Natural killer cell treated with Interleukin-12 subunit alpha and Interleukin-12 subunit beta and Interleukin-15 and Interleukin-18, amount 100 ng/mL, for 72 hours (primary cell): ENCODE measurements at places on chromosomes 5 and 9. TPM values are rescaled to one million over a fixed set of nuclear protein-coding genes. Genes with fewer than 3 reads are reported as not detected.

The NR2F1 gene
- not detected for total RNA-seq

DNA sequence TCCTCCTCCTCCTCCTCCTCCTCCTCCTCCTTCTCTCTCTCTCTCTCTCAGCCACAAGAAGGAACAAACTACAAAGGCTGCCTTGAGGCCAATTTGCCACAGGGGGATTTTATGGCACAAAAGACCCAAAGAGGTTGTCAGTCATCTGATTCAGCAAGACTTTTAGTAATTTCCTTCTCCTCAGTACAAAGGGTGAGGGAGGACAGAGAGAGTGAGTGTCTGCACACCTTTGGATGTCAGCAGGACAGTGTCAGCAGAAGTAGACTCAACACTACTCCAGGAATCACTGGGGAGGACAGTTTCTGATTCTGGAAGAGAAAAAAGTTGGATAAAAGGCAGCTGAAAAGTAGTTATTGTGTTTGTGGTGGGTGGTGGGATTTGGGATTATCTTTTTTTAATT, 13.6 kb downstream of the TIMD4 start:
- H3K36me3 ChIP-seq, result peaks cover 15% of the 10 kb centered on the region
- H3K27ac ChIP-seq, result no peak overlapping the region
- peaks cover 12% of the 10 kb centered on the region for H3K4me1 ChIP-seq
- H3K27me3 ChIP-seq, result no peaks in the 10 kb centered on the region

The GABBR2 gene
- total RNA-seq, result not detected

The HARS2 gene
- total RNA-seq, result 28.2 TPM

DNA sequence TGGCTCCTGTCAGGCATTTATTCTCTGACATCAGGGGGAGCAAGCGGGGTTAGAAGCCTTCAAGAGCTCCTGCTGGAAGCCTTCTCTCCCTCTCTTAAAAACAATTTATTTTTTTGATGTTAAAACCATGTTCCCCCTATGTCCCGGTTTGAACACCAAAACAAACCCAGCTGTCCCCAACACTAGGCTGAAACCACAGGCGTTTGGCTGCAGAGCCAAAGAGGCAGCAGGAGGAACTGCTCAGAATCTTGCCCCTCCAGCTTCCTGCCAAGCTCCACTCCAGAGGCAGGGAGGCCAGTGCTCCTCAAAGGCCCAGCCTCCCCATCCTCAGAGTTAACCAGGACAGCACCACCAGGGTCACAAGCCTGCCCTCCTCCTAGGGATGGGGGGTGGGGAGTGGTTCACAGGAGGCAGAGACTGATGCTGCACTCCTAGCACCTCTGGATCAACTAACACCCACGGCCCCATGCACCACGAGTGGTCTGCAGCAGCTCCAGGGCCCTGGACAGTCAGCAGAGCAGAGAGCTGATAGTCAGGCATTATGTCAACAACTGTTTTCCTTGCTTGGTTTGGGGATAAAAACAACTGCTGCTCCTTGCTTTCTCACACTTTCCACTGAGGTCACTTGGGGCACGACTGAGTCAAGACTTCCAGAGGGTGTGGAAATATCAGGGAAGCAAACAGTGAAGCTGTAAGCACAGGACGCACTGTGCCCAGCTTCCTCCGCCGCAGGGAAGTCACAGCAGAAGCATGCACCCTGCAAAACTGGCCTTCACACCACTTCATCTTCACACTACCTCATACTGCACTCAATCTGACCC, 96.5 kb upstream of the ADRA1B start:
- peaks cover 35% of the 10 kb centered on the region for H3K27me3 ChIP-seq
- no peak overlapping the region for H3K4me3 ChIP-seq
- H3K4me1 ChIP-seq, result no peaks in the 10 kb centered on the region

The TRUB2 gene
- 38.0 TPM for total RNA-seq

GRCh38 chr5:80656425-80656824, 1.6 kb upstream of the DHFR start:
- H3K27me3 ChIP-seq, result no peaks in the 10 kb centered on the region
- peak overlapping the region; percentile 91 for H3K27ac ChIP-seq

GRCh38 chr9:118222375-118222774, 518.2 kb downstream of the TLR4 start:
- no peaks in the 10 kb centered on the region for H3K27me3 ChIP-seq
- no peaks in the 10 kb centered on the region for H3K4me1 ChIP-seq
- no peak overlapping the region for H3K27ac ChIP-seq
- no peak overlapping the region for H3K4me3 ChIP-seq
- no peaks in the 10 kb centered on the region for H3K36me3 ChIP-seq
- no peak for DNase-seq

DNA sequence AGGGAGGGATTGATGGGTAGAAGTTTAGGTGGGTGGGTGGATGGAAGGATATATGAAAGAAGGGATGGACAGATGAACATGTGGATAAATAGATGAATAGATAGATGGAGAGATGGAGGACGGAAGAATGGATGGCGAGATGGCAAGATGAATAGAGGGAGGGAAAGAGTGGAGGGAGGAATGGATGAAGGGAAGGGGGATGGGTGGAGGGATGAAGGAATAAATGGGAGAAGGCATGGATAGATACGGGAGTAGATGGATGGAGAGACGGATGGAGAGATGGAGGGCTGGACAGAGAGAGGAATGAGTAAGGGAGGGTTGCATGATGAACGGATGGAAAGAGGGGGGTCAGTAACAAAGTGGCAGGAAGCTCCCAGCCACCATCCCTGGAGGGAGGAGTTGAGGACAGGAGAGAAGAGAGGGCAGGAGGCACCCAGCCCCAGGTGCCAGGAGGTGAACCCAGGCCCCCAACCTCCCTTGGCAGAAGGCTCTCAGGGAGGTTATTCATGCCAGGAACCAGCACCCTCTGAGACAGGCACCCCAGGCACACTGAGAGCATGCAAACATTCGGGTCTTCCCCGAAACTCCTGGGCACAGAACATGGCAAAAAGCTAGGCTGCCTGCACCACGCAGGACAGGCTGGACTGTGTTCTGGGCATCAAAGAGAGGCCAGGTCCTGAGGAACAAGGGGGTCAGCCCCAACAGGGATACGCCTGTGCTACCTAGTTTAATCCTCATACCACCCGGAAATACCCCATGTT, 9.1 kb downstream of the SARDH start:
- H3K36me3 ChIP-seq, result no peaks in the 10 kb centered on the region
- peaks cover 5% of the 10 kb centered on the region for H3K27me3 ChIP-seq
- no peak for DNase-seq
- peaks cover 5% of the 10 kb centered on the region for H3K4me1 ChIP-seq
- H3K4me3 ChIP-seq, result no peak overlapping the region

DNA sequence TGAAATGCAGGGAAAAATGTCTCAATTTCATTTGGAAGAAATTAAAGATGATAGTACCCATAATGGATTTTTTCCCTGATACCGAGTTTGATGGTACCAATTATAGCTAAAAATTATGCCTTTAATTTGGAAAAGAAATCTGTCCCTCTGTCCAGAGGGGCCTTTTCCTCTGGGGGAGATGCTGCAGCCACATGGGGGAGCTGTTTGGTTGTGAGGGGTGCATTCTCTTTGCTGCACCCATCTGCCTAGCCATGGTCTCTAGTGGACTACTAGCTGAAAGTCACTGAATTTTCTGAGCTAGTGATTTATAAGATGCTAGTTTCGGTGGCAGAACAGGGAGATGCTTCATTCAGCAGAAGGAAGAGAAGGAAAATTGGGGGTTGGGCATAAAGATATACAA, 9.6 kb downstream of the SEC61B start:
- peaks cover 37% of the 10 kb centered on the region for H3K36me3 ChIP-seq
- no peak overlapping the region for H3K4me3 ChIP-seq
- peaks cover 41% of the 10 kb centered on the region for H3K4me1 ChIP-seq
- peak overlapping the region; percentile 56 for H3K27ac ChIP-seq

- H3K4me1 ChIP-seq, result no peaks in the 10 kb centered on the region
- H3K27me3 ChIP-seq, result no peaks in the 10 kb centered on the region
- H3K27ac ChIP-seq, result no peak overlapping the region
- H3K36me3 ChIP-seq, result no peaks in the 10 kb centered on the region
- DNase-seq, result no peak
- H3K4me3 ChIP-seq, result no peak overlapping the region
Measured at GRCh38 chr5:126633552-126633951, 32.8 kb downstream of the PHAX start.

- peaks cover 12% of the 10 kb centered on the region for H3K4me1 ChIP-seq
- H3K4me3 ChIP-seq, result no peak overlapping the region
- no peaks in the 10 kb centered on the region for H3K27me3 ChIP-seq
- H3K27ac ChIP-seq, result no peak overlapping the region
- peaks cover 14% of the 10 kb centered on the region for H3K36me3 ChIP-seq
- DNase-seq, result no peak
Measured at GRCh38 chr9:137556069-137556838, 4.6 kb downstream of the MRPL41 start.

DNA sequence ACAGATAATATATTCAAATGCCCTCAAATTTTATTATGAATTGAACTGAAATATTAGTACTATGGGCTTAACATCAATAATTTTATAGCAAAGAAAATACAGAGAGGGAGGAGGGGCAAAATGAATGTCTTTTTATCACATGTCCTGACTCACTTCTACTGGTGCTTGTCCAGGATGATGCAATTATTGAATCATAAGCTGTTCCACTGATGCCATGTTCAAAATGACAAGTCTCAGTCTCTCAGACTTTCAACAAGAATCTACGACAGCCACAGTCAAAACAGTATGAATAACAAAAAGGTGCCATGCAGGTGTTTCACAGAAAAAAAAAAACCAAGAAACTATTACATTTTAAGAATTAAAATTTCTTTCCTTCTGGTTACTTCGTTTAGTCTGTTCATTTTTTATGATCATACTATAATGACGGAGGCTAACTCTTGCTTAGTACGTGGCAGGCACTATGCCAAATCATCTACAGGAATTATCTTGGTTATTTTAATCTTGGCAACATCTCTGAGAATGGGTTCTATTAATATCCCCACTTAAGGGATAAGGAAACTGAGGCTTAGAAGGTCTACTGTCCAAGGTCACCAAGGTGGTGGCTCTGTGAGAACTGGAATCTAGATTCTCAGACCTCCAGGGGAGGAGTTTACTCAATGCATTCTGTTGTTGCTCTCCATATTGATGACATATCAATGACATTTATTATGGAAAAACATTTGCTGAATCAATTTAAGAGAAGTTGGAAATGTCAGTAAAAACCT, 61.5 kb downstream of the NR3C1 start:
- no peak overlapping the region for H3K4me3 ChIP-seq
- H3K27me3 ChIP-seq, result no peaks in the 10 kb centered on the region
- H3K4me1 ChIP-seq, result peaks cover 40% of the 10 kb centered on the region
- H3K27ac ChIP-seq, result peak overlapping the region; percentile 62
- no peak for DNase-seq

The MINAR2 gene
- total RNA-seq, result not detected

DNA sequence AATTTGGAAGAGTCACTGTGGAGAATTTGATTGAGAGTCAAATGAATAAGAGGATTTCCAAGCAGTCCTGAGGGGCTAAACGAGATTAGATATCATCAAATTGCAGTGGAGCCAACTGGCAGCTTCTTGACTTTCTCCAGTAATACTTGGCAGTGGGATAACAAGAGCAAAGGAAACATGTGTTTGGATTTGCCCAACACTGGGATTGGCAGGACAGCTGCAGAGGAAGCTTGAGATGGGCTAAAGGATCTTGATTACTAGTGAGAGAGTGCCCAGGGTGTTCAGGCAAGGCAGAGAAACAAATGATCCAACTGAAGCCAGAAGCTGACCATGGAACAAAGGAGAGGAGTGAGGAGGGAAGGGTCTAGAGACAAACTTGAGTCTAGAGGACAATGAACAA, 356.0 kb upstream of the ISL1 start:
- no peak for DNase-seq
- H3K4me3 ChIP-seq, result no peak overlapping the region
- no peak overlapping the region for H3K27ac ChIP-seq
- H3K4me1 ChIP-seq, result no peaks in the 10 kb centered on the region

- H3K36me3 ChIP-seq, result no peaks in the 10 kb centered on the region
- DNase-seq, result no peak
- H3K27me3 ChIP-seq, result peaks cover 42% of the 10 kb centered on the region
- H3K27ac ChIP-seq, result no peak within 1 kb of the TSS
Measured at GRCh38 chr9:72149231-72149975, at the start of gene GDA. TSS of gene GDA (plus strand) at chr9:72149440. CDS start at chr9:72149560, 120 bp downstream.

DNA sequence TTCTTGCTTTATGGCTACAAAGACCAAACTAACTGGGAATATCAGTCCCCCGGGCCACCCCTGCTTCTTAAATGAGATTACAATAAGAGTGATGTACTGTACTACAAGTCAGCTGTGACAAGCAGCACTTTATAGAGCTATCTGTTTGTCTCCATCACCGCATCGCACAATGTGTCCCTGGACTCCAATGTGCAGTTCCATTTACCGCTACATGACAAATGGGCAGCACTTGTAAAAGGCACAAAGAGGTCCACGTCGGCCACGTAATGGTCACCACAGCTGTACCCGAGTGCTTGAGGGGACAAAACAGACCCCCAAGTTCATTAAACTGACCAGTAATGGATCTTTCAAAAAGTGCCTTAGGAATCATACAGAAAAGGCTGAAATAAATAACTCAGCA, 54.1 kb downstream of the PSMB7 start:
- peaks cover 48% of the 10 kb centered on the region for H3K4me1 ChIP-seq
- H3K27ac ChIP-seq, result no peak overlapping the region
- H3K4me3 ChIP-seq, result no peak overlapping the region
- DNase-seq, result no peak
- H3K36me3 ChIP-seq, result peaks cover 6% of the 10 kb centered on the region

DNA sequence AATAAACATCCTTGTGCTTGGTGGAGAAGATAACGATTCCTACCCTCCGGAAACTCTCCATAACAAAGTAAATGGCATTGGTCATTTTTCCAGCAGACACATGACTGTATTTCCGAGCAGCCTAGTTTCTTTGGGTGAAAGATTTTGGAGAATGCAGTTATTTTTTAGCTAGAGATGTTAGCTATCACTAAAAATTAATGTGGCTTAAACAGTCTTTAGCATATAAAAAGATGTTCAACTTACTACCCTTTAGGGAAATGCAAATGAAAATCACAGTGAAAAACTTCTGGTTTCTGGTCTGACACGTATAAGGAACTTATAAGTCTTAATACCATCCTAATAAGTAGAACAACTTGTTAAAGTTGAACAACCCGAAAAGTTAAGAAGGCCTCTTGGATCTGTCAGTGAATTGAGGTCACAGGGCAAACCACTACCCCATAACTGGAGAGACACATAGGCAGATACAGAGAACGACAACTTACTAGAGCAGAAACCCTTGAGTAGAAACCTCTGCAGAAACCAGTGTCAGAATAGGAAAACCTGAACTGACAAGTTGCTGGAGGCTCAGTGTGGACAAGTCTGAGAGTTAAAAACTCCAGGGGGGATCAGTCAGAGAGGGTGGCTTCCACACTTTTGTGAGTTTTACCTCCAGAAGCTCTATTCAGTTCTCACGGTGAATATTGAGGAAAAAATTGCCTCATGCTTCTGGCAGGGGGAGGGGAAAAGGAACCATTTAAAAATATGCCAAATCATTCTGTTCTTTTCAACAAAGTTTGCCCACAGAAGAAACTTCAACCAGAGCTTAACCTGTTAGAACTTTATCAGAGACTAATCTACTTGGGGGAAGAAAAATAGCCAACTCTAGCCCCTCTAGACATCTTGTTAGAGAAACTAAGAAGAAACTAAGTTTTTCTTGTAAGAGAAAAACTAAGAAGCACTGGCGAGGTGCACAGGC, 325.2 kb upstream of the RPS23 start:
- peaks cover 4% of the 10 kb centered on the region for H3K36me3 ChIP-seq
- H3K27ac ChIP-seq, result peak overlapping the region; percentile 21
- peaks cover 3% of the 10 kb centered on the region for H3K4me1 ChIP-seq
- H3K4me3 ChIP-seq, result no peak overlapping the region
- H3K27me3 ChIP-seq, result peaks cover 11% of the 10 kb centered on the region
- DNase-seq, result no peak
